ENCODE measurements at places on chromosomes 4 and X. TPM values are rescaled to one million over a fixed set of nuclear protein-coding genes. Genes with fewer than 3 reads are reported as not detected.

GLUD2 gene
- 1.1 TPM for total RNA-seq

NIPAL1 gene
- 0.94 TPM for total RNA-seq

TRIM60 gene
- total RNA-seq = not detected

PORCN gene
- 5.5 TPM for total RNA-seq

TCEAL5 gene
- total RNA-seq = 7.2 TPM

KANTR gene
- 31.4 TPM for total RNA-seq

AGTR2 gene
- under 0.01 TPM for total RNA-seq

RGS12 gene
- 68.8 TPM for total RNA-seq

SLITRK4 gene
- total RNA-seq = 62.1 TPM

UNC5C gene
- total RNA-seq = 23.7 TPM

PPEF2 gene
- not detected for total RNA-seq

NXF2B gene
- total RNA-seq = not detected

PITX2 gene
- not detected for total RNA-seq

TMPRSS11B gene
- 0.78 TPM for total RNA-seq

RBBP7 gene
- total RNA-seq = 60.8 TPM

UCP1 gene
- not detected for total RNA-seq

C1QTNF7 gene
- total RNA-seq = 2.8 TPM

IL3RA gene
- 0.94 TPM for total RNA-seq

RNF212 gene
- 1.1 TPM for total RNA-seq
